ENCODE measurements at places on chromosomes 11 and 22.

GRCh38 chr22:43270314-43270908 lies 72.8 kb downstream of the SCUBE1 start:
- no peak for DNase-seq

- no peak for DNase-seq
These were observed 86.4 kb downstream of the GRK3 start for GRCh38 chr22:25650833-25651232.

DNA sequence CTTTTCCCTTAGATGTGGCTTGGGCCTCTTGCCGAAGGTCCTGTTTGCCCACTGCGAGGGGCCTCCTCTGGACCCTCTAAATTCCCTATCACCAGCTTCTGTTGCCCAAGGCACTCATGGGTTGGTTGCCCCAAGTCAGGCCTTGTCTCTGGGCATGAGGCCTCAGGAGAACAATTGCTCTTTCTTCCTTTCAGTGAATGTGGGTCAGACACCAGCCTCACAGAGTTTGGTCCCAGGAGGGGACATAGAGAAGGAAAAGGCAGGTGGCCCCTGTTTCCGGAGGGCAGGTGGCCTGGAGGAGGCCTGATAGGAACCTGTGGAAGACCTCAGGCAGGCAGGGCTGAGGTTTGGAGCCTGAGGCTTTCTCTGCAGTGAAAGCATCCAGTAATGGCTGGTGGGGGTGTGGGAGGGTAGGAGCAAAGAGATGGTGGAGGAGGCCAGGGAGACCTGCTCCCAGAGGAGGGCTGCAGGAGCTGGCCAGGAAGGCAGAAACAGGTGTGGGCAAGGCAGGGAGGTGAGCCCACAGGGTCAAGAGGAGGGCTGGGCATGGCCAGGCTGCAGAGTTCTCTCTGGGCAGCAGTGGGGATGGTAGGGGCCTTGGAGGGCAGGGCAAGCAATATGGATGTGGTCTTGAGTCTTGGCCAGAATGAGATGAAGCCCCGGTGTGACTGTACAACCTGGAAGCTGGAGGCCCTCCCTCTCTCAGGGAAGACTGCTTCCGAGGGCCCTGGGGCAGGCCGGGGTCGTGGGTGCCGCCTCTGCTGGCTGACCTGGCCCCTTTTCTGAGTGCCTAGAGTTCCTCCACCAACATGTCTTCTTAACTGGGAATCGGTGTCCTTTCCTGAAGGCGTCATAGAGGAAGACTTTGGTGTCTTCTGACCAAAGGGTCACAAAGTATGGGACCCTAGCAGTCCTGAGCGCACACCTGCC lies 28.0 kb upstream of the LMO1 start:
- no peak for DNase-seq

- DNase-seq, result peak; percentile 16
These were observed 81.7 kb upstream of the PRR5 start for GRCh38 chr22:44620129-44620840.

GRCh38 chr22:20438678-20439492 lies 1.3 kb upstream of the SCARF2 start:
- no peak for DNase-seq

DNA sequence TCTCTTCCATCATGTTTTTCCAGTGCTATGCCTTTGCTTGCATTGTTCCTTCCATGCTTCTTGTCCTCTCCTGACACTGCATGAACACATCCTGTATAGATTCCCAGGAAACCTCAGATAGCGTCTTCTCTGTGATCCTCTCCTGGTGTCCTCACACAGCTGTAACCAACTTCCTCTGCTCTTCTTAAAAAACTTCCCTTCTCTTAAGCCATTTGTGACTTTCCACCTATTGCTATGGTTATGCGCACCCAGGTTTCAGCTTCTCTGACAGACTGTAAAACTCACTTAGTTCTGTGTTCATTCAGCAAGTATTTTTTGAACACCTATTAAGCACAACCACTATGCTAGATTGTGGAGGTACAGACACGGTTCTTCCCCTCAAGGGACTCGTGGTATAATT lies 5.1 kb upstream of the APLP2 start:
- no peak for DNase-seq

DNA sequence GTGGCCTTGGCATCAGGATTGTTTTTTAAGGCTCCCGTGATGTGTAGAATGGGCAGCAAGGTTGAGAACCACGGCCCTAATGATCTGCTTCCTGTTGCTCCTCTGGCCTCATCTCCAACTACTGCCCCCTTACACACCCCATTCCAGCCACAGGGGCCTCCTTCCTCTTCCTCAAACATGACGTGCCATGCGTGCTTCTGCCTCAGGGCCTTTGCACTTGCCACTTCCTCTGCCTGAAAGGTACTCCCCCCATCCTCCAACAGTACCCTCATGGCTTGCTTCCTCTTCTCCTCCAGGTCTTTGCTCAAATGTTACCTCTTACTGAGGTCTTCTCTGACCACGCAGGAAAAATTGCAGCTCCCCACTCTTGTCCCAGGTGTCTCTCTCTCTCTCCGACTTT lies 93.9 kb upstream of the CSNK2A3 start:
- DNase-seq, result no peak

- no peak for DNase-seq
These were observed 127.4 kb upstream of the OPCML start for GRCh38 chr11:133659538-133660201.

GRCh38 chr22:47370448-47371262 lies 608.2 kb downstream of the TBC1D22A start:
- DNase-seq, result no peak

Measured in skeletal muscle cell (primary cell).